ENCODE measurements at places on chromosomes 6 and 20. TPM values are rescaled to one million over a fixed set of nuclear protein-coding genes. Genes with fewer than 3 reads are reported as not detected.

Gene MATN4
- total RNA-seq, result not detected

- no peak for DNase-seq
Observed at GRCh38 chr6:170166511-170167122, 124.3 kb downstream of the DLL1 start.

GRCh38 chr6:138001750-138002349, 105.4 kb downstream of the PERP start:
- DNase-seq, result peak; percentile 53

DNA sequence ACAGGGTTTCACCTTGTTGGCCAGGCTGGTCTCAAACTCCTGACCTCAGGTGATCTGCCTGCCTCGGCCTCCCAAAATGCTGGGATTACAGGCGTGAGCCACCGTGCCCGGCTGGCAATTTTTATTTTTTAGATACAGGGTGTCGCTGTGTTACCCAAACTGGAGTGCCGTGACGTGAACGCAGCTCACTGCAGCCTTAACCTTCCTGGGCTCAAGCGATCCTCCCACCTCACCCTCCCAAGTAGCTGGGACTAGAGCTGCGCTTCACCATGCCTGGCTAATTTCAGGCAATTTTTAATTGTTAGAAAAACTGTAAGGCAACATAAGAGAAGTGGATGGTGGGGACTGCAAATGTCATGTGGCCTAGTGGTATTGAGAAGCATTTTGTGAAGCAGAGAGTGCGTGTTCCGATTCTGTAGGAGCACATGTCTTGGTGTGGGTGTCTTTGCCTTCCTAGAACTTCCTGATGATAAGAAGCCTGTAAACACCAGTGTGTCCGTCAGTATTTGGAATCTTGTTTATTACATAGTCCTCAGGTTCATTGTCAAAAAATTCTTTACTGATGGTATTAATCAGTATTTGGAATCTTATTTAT, 18.0 kb downstream of the JARID2 start:
- no peak for DNase-seq

Gene PHACTR1
- 0.41 TPM for total RNA-seq

DNA sequence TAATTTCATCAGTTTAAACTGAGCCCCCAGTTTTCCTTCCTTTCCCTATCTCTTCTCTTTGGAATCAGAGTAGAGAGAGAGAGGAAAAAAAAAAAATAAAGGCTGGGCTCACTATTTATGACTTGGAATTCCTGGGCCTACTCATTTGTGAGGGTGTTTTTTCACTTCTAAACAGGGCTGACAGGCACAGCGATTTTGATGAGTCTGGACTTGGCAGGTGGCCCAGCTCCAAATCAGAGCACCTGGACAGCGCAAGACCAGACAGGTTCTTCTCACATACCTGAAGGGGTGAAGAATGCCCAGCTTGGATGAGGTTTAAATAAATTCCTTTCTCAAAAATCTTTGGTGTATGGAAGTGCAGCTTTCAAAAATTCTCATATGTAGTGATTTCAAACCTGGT, 122.2 kb downstream of the KIF13A start:
- DNase-seq, result peak; percentile 40

Gene RGS19
- total RNA-seq, result 34.3 TPM

Gene PRDM1
- total RNA-seq, result 10.4 TPM

DNA sequence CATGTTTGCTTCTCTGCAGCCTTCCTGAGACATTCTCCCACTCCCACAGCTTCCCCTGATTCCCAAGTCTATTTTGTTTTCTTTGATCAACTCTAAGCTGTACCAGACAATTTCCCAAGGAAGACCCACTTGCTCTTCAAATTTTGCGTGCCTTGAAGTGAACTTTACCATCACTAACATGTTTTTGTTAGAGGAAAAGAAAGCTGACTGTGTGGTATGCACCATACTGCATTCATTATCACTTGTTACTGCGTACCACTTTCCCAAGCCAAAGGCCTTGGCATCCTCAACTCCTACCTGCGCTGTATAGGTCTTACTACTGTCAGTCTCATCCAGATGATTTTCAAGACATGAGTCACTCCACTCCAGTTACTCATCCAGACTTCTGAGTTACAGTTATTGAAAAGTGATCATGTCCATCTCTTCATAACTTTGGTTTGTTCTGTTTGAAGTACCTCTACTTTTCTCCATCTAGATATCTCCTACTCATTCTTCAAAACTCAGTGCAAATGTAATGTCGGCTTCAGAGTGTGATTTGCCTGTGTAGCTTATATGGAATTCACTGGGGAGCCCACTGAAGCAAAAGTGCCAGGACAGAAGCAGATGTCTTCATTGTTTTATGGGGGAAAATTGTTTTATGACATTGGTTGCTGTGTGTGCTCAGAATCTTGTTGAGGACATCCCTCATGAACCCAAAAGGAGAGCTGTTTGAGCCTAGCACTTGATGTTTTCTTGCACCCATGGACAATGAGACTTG, 5.2 kb downstream of the RPS12 start:
- no peak for DNase-seq

Gene OR2J3
- not detected for total RNA-seq

- no peak for DNase-seq
Observed at GRCh38 chr6:157329829-157330228, 6.5 kb upstream of the TMEM242 start.
